ENCODE measurements at places on chromosomes 16 and 17. TPM values are rescaled to one million over a fixed set of nuclear protein-coding genes. Genes with fewer than 3 reads are reported as not detected.

The CACNA1G gene
- 0.09 TPM for total RNA-seq

DNA sequence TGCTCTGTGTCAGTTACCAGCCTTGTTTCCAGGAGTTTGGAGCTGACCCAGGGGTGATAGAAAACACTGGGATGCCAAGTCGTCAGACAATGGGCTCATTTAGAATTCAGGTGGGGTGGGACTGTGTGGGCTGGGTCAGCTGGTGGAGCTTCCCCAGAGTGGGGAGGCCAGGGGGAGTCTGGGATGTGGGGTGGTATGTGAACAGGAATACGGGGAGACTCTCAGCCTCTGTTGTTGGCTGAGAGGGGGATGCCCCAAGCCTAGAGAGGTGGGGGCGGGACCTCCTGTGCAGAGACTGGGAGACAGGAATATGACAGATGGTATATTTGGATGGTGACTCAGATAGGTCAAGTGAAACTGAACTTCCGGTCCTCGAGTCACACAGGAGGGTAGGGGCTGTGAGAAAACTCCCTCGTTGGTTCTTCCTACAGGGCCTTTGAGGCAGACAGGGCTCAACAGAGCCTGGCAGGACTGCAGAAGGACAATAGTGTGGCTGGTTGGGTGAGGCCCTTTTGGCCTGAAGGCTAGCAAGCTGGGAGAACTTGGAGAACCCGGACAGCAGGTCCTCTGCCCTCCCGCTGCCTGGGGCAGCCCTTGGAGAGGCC, 23.7 kb downstream of the CDH1 start:
- DNase-seq, result peak; percentile 99

The MMP15 gene
- total RNA-seq, result 17.3 TPM

DNA sequence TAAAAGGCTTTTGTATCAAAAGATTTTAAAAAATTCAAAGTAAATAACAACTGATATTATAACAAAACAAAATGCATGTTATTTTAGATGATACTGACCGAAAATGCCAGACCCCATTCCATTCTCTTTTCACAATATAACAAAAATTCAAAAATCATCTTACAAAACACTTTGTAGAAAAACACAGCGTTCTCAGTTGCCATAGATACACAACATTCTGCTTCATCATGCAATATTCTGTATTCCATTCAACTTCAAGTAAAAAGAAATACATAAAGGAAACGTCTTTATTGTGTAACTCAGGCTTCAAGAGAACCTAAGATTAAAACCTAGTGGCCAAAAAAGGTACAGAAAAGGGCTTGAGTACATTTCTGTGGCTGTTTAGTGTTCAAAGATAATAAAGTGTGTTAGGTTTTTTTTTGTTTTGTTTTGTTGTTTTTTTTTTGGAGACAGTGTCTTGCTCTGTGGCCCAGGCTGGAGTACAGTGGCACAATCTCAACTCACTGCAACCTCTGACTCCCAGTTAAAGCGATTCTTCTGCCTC, 250.5 kb downstream of the CEP112 start:
- no peak for DNase-seq

DNA sequence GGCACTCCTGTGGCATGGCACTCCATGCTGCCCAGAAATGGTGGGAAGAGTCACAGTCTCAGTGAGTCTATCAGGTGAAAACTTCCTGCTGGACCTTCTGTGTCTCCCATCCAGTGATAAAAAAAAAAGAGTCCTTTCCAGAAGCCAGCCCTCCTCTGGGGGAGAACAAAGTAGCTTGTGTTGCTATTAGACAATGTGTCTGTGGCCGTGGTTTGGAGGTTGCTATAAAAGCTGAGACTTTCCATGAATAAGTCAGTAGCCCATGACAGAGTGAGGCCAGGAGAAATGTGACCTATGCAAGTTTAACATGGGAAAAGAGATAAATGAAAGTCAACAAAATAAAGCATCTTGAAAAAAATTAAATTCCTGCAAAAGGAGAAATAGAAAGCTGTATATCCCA, 250.7 kb upstream of the MON1B start:
- DNase-seq, result no peak

DNA sequence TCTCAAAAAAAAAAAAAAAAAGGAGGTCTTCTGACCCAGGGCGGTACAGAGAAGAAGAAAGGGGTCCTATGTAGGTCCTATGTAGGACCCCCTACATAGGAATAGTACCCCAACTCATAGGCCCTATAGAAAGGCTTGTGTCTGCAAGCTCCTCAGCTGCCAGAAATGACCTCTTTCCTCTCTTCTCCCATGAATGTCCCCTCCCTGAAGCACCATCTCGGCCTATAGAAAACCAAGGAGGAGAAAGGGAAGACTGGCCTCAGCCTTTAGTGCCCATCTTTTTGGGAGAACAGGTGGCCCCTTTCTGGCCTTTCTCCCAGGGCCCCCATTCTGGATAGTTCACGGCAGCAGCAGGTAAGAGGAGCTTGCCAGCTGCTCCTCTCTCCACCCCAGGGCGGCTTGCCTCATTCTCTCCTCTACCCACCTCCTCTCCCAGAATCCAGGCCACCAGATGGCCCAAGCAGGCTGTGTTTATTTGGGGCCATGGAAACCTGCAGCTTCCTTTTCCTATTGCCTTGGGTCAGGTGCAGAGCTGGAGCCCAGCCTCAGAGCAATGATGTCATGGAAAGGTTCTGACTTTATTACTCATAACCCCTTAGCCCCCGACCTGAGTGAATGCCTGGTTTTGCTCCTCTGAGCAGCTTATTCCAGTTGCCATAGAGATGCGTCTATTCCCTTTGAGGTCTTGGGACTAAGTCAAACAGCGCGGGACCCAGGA, 1.6 kb upstream of the MRPL58 start:
- DNase-seq, result peak; percentile 79

All from mammary epithelial cell (primary cell).